ENCODE measurements at places on chromosomes 3 and 15.

DNA sequence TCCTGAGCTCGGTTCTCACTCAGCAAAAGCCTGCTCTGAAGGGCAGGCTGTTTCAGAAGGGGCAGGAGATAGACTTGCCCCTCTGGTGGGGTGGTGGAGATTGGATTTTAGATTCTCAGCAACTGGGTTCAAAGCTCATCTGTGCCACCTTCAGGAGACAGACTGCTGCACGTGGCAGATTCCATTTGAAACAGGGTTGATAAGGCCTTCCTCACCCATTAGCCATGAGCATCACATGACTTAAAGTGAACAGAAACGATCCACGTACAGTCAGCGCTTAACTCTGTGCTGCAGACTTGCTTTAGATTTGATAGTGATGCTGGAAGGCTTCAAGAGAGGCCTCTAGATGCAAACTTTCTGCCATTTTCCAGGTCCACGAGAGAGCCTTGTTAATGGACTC, 35.0 kb upstream of the MGLL start:
- no peak for DNase-seq

GRCh38 chr15:55389264-55389607, 18.9 kb downstream of the CCPG1 start:
- DNase-seq, result peak; percentile 17

- DNase-seq, result no peak
Measured at GRCh38 chr3:72797773-72798543, 50.3 kb downstream of the SHQ1 start.

GRCh38 chr15:33559207-33559890, 248.6 kb downstream of the RYR3 start:
- DNase-seq, result no peak

DNA sequence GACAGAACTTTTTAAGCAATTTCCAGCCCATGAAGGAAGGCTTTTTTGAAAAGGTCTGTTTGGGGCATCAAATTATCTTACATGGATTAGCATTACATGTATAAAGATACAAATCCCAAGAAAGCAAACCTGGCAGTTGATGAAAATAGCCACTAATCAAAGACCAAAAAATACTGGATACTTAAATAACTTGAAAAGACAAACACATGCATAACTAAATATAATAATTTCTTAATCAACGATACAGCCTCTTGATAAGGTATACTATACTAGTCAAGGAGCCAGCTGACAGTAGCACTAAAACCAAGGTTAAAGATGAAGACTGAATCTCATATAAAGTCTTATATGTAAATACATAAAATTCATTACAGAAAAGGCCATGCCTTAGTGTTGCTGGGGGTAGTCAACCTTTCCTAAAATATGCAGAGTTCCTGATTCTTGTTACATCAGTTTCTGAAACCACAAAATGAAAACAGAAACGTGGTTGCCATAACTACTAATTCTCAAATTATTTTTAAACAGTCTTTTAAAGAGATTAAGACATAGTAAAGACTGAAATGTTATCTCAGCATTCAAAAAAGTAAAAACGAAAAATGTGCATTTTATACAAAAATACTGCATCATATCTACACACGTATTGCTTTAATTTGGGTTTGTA, 2.0 kb downstream of the ANKRD28 start:
- DNase-seq, result no peak

All from urothelium cell line (cell line).